Stimulated activated CD8-positive, alpha-beta memory T cell treated with anti-CD3 and anti-CD28 coated beads, Interleukin-2, amount 100 ng/mL, for 1 hour (primary cell): ENCODE measurements at places on chromosomes 11 and 22.

- no peak for DNase-seq
These were observed 63.8 kb downstream of the TRIM29 start for GRCh38 chr11:120074076-120074475.

DNA sequence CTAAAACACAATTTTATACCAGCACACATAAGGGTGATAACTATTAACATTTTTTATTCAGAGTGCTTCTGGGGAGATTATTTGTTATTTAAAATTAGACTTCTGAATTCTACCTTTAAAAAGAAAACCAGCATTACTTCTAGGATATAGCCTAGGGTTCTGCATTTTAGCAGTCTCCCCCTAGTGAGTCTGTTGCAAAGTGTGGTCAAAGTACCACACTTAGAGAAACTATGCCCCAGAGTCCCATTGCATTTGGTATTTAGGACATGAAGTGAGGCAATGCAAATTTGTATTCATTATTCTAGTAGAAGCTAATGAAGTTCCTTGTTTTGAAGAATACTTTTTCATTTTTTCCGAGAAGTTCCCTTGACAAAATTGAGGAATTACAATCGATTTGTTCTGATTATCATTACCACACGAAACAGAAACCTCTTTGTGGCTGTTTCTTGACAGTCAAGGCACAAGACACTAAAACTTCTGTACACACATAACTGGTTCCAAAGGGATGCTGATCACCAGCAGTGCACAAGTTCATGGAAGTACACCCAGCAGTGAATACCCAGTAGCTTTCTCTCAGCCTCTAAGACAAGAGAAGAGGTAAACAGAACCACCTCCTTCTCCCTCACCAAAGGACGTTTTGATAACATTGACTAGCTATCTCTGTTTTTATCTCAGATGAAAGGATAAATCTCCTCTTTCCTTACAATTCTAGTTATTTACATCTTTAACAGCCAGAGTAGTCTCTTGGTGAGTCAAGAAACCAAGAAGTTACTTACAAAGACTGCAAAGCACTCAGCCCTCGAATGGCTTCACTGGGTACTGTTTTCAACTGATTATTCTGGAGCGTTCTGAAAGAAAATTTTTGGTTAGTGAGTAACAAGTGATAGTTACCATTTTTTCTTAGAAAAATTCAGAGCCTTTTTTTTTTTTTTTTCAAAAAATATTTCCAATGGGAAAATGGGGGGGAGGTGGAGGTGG, 27.6 kb upstream of the CCDC34 start:
- DNase-seq, result no peak

- no peak for DNase-seq
These were observed 426.8 kb downstream of the TBC1D22A start for GRCh38 chr22:47189056-47189916.

GRCh38 chr22:35380013-35380412, 883 bp upstream of the HMOX1 start:
- no peak for DNase-seq

DNA sequence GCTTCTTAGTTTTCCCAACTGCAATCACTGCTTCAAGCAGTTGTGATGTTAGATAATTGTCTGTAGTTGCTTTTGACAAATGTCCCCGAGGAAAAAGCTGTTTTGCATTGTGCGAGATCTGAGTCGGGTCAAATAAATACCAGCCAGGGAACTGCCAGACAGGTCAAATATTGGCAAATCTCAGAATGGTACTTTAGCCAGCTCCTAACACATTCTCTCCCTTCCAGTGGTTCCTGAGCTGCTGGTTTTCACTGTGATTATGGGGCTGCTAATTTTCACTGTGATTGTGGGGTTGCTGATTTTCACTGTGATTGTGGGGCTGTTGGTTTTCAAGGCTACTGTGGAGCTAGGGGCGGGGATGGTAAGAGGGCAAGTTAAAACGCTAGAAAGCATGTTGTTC, 14.3 kb downstream of the RASSF10 start:
- no peak for DNase-seq

DNA sequence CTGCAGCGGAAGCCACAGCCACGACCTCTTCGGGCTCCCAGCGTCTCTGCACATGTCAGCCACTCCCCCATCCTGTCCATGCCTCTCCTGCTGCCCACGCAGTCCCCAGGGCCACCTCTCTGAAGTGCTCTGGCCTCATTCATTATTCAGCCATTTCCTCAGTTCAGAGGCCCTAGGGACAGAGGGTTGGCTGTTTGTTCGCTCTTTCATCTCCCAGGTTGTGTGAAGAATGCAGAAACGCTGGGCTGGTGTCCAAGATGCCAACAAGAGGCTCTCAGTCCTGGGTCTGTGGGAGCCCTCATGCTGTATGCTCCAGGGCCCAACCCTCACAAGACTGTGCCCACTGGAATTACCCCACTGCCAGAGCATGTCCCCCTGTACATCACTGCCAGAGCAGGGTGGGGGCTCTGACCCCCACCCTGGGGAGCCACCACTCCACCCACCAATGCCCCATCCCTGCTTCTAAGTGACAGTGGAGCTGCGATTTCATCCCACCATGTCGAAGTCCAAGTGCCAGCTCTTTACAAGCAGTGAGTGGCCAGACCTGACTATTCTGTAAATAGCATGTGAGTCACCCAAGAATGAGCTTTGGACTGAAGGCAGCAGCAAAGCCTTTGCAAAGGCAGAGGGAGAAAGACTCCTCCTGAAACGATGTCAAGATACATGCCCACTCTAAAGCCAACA, 209.6 kb downstream of the BUD13 start:
- no peak for DNase-seq

DNA sequence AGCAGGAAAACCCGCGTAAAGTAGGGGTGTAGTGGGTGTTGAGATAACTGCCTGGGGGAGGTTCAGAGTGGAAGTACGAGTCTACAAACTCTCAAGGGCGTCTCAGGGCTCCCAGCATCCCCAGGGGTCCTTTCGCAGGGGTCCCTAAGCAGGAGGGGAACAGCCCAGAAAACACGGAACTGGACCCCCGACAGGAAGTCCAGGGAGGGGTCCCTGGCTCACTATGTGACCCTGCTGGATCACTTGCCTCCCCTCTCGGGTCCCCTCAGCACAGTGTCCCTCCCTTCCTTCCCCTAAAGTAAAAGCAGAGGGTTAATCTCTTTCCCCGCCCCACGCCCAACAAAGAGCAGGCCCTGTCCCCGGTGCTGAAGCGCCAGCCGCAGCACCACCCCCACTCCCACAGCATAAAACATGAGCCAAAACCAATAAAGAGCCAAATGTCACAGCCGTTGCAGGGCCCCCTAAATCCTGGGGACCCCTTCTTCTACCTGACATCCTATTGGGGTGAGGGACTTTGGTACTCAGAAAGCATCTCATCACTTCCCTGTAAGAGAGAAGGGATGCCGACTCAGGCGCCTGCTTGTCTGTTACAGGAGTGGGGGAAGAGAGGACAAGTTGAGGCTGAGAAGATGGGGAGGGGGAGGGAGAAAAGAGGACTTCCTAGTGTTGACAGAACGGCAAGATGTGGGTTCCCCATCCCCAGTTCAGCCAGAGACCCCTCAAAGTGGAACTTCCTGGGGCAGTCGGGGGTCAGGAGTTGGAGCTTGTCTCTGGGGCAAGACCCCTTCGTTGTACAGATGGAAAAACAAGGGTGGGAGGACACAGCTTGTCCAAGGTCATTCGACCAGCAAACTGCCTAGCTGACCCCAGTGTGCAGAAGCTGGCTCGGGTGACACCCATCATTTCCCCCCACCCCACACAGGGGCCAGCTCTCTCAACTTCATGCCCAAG, 1.4 kb upstream of the NEFH start:
- DNase-seq, result no peak

DNA sequence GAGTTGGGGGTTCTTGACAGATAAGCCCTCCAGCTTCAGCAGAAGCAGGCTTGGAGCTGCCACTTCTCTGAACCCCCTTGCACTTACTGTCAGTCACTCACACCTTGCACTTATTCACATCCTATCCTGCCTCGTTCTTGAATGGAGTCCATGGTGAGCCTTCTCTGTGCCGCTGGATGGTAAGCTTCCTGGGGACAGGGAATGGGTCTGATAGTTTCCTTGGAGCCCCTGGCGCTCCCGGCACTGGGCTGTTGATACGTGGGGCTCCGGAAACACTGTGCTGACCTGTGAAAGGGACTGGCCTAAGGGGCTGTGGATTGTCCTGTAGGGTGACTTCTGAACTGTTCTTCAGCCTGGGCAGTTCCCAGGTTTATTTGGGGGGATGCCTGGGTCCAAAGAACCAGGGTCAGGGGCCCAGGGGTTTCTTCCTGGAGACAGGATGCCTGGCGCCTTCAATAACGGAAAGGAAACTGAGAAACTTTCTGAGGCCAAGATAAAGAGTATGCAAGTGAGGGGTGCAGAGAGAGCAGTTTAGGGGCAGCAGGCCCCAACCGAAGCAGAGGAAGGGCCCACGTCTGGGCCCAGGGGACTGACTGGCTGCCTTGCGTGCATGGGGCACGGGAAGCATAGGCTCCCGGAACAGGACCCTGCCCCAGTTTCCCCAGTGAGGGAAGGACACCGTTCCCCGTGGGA, 709 bp upstream of the ST3GAL4 start:
- DNase-seq, result no peak

DNA sequence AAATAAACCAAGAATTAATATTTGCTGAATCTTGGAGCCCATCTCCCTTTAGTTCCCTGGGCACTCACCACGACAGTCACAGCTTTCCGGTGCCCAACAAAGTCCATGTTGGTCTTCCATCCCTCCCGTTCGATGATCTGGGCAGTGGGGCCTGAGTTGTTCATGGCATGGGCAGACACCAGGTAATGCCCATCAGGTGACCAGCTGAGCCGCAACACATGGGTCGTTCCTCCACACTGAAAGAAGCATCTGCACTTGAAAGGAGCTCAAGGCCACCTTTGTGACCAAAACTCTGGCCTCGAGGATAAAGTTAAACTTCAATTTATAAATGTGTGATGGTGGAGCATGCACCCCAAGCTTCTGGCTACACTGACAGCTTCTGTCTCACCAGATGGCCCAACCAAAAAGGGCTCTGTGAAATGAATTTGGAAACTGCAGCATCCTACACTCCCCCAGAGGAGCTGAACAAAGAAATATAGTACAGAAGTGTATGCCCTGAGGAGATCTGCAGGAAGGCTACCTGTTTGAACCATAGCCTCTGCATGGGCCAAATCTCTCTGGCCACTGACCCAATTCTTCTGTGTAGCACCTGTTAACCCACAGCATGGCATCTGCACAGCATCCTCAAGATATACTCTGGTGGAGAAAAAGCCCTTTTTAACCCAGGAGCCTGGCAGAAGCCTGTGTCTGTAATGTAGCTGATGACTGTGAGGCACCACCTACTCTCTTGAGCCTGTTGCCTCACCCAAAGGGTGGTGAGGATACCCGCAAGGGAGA, 37.1 kb downstream of the HIRA start:
- DNase-seq, result no peak

DNA sequence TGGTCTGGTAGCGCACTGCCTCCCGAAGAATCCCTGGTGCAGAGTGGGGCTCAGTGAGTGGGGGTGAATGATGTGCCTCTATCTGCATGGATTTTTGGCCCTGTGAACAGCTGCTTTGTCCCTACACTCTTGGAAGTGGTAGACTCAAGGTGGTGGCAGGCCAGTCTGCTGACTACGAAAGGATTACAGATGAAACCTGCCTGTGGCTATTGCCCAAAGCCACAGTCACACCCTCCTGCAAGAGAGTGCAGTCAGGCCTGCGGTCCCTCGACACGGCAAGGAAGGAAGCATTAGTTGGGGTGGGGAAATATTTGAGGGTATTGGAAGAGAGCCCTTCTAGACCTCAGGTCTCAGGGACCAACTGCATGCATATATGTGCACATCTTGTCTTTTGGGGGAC, 63.7 kb downstream of the DSCAML1 start:
- DNase-seq, result no peak

- DNase-seq, result no peak
These were observed 1.2 kb downstream of the SLCO2B1 start for GRCh38 chr11:75152090-75152489.

- DNase-seq, result no peak
These were observed 177.4 kb downstream of the BUD13 start for GRCh38 chr11:116595305-116595880.
